ENCODE measurements at places on chromosomes 5 and 9.

DNA sequence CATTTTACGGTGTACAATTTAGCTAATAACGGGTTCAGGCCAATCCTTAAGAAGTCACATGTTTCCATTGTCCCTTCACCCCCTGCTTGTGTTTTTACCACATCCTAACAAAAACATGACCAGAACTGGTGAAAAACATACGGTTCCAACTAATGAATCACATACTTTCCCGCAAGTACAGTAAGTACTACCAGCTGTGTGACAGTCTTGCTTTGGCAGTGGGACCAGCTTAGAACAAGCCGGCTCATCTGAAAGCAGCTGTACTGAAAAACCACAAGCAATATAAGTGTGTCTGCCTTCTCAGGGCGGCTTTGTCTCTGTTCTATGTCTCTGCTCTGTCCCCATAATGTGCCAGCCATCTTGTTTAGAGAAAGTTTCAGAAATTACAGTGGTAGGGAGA, 242.5 kb downstream of the BNC2 start:
- no peak for DNase-seq

GRCh38 chr5:32439086-32439642, 5.4 kb downstream of the ZFR start:
- no peak for DNase-seq

- DNase-seq, result no peak
These were observed 2.4 kb downstream of the MACIR start for GRCh38 chr5:103260951-103261350.

DNA sequence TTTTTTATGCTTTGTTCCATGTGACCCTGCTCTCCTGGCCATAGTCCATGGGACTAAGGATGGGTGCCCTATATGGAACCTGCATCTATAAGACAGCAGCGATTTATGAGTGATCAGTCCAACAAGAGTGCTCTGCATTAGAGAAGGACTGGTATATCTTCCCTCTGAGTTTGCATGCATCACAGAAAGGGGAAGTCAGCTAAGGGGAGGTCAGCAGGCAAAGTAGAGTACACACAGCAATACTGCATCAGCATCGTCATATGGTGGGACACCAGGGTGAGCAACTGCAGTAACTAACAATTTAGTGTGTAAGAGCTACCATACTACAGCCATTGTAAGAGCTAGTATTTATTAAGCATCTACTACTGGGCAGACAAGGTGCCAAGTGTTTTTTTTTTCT, 311.3 kb downstream of the NDUFS4 start:
- no peak for DNase-seq

- no peak for DNase-seq
These were observed 34.3 kb upstream of the OLFM1 start for GRCh38 chr9:135053133-135053532.

DNA sequence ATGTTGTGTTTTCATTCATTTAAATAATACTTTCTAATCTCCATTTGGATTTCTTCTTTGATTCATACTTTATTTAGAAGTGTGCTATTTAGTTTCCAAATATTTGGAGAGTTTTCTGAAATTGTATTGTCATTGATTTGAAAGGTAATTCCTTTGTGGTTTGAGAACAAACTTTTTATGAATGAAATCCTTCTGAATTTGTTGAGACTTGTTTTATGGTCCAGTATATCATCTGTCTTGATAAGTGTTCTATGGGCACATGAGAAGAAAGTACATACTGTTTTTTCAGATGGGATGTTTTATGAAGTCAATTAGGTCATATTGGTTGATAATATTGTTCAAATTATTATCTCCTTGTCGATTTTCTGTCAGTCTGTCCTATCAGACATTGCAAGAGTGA, 953.8 kb downstream of the NR2F1-AS1 start:
- no peak for DNase-seq

DNA sequence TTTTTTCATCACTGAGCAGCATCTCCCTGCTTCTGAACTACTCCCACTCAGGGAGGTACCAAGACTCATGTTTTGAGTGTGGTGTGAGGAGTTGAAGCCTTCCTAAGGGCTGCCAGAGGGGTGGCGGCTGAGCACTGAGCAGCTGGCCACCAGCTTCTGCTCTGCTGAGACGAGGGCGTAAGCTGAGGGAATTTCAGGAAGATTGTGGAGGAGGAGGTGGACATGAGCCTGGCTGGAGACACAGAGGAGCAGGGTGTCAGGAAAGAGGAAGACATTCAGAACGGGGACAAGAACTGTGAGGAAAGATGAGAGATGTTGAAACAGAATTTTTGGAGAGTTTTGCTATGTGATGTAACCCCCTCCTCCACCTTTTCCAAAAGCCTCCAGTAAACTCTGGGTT, 7.8 kb downstream of the LCP2 start:
- DNase-seq, result no peak

- DNase-seq, result no peak
These were observed 1314.1 kb upstream of the C9orf72 start for GRCh38 chr9:28887188-28887884.

All from activated T-helper 1 cell treated with Interleukin-2 at 50 U/mL for 16 hours (primary cell).